ENCODE measurements at places on chromosomes 6 and 20. TPM values are rescaled to one million over a fixed set of nuclear protein-coding genes. Genes with fewer than 3 reads are reported as not detected.
A peak's percentile ranks its signal among the peaks of the same experiment; 100 is the strongest.

DNA sequence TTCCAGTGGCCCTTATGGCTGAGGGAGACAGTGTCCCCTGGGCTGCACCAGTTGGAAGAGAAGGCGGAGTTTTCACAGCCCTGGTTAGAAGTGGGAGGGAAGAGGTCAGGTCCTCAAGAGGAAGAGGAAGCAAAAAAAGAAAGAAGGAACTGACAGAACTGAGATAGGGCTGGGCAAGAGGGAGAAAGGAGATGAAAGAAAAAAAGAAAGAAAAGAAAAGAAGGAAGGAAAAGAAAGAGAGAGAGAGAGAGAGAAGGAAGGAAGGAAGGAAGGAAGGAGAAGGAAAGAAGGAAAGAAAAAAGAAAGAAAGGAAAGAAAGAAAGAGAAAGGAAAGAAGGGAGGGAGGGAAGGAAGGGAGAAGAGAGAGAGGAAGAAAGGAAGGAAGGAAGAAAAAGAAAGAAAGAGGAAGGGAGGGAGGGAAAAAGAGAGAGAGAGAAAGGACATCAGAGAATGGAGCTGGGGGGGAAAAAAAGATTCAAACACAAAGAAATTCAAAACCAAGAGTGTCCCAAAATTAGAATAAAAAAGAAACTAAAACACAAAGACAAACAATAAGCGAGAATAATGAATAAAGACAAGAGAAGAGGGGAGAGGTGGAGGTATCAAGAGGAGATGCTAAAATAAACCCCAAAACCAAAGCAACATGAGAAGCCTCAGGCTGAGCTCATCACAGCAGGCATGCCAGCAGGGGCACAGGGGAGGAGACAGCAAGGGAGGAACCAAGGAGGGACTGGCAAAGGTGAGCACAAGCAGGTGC lies 5.3 kb upstream of the FUCA2 start:
- no peaks in the 10 kb centered on the region for H3K36me3 ChIP-seq
- no peaks in the 10 kb centered on the region for H3K4me1 ChIP-seq
- no peaks in the 10 kb centered on the region for H3K27me3 ChIP-seq
- no peak overlapping the region for H3K27ac ChIP-seq
- DNase-seq: no peak
- no peak overlapping the region for H3K4me3 ChIP-seq

GRCh38 chr6:168238159-168238909 lies 81.2 kb downstream of the DACT2 start:
- no peak overlapping the region for H3K4me3 ChIP-seq
- no peak for DNase-seq
- H3K27me3 ChIP-seq: no peaks in the 10 kb centered on the region
- H3K27ac ChIP-seq: no peak overlapping the region

GRCh38 chr6:154751011-154751800 lies 18.0 kb downstream of the SCAF8 start:
- H3K27me3 ChIP-seq: no peaks in the 10 kb centered on the region
- no peak overlapping the region for H3K4me3 ChIP-seq
- H3K36me3 ChIP-seq: no peaks in the 10 kb centered on the region

DNA sequence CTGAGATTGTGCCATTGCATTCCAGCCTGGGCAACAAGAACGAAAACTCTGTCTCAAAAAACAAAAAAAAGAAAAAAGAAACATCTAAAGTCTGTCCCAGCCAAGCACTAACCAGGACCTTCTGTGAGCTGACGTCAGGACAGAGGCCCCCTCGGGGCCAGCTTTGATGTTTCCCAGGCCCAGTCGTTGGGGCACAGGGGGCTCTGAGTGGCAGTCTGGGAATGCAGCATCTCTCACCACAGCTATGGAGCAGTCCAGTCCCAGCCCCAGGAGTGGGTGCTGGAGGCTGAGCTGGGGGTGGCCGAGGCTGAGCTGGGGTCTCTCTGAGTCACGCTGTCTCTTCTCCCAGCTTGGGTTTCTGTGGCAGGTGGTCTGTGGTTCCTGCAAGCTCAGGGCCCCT lies 46.0 kb upstream of the SRF start:
- no peak overlapping the region for H3K4me3 ChIP-seq
- peaks cover 4% of the 10 kb centered on the region for H3K4me1 ChIP-seq
- peak overlapping the region; percentile 78 for H3K27ac ChIP-seq
- no peaks in the 10 kb centered on the region for H3K36me3 ChIP-seq

- DNase-seq: no peak
- peak overlapping the region; percentile 55 for H3K4me3 ChIP-seq
- no peaks in the 10 kb centered on the region for H3K36me3 ChIP-seq
- no peaks in the 10 kb centered on the region for H3K27me3 ChIP-seq
- H3K27ac ChIP-seq: peak overlapping the region; percentile 91
- H3K4me1 ChIP-seq: no peaks in the 10 kb centered on the region
These were observed 324 bp downstream of the JPH2 start for GRCh38 chr20:44186674-44187053.

The LAMP5 gene
- not detected for total RNA-seq

The ULBP1 gene
- not detected for total RNA-seq

- H3K4me3 ChIP-seq: no peak overlapping the region
- H3K4me1 ChIP-seq: no peaks in the 10 kb centered on the region
These were observed 138.8 kb downstream of the KHDRBS2 start for GRCh38 chr6:62146954-62147853.

The LRFN2 gene
- 0.34 TPM for total RNA-seq

DNA sequence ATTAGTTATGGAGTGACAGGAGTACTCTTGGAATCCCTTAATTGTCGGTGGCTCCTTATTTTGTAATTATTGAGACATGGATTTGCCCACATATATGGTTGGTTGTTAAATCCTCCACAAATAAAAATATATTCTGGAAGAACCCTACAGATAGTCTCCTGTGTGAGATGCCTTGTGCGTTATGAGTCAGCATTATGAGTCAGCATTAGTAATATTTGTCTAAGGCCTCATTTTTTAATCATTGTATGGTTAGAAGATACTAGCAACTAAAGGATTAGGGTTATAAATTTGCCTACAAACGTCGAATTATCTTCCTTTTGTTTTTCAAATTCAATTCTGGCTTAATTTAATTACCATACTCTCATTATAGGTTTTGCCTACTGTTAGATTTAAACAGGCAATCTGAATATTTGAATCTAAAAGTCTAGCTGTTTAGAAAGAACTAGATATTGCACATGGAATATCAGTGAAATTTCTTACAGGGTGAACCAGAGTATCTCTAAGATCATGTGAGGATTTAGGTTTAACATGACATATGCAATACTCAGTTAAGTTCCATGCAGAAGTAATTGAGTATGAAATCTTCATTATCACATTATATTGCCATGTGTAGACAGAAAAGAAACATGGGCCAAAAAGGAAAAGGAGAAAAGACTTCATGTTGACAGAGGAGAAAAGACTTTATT lies 5.9 kb downstream of the C6orf58 start:
- no peaks in the 10 kb centered on the region for H3K27me3 ChIP-seq
- H3K4me3 ChIP-seq: no peak overlapping the region
- no peak for DNase-seq
- H3K36me3 ChIP-seq: no peaks in the 10 kb centered on the region

The APCDD1L gene
- total RNA-seq: not detected

GRCh38 chr6:36320475-36320874 lies 16.2 kb downstream of the BNIP5 start:
- no peak for DNase-seq
- H3K36me3 ChIP-seq: no peaks in the 10 kb centered on the region
- no peak overlapping the region for H3K4me3 ChIP-seq
- H3K27ac ChIP-seq: no peak overlapping the region
- H3K27me3 ChIP-seq: no peaks in the 10 kb centered on the region

DNA sequence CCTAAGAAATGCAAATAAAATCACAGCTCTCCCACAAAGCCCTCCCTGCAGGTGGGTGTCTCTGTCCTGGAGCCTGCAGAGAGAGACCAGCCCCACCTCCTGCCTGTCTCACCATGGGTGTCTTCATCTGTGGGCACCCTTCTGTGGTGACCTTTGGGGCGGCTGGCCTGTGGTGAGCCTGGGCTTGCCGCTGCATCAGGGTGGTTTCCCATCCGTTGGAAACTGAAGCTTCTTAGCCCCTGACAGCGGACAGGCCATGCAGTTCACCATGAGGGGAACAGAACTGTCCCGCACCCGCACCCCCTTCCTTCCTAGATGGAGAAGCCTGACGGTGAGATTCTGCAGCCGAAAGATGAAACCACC lies 42.3 kb upstream of the FRMD1 start:
- DNase-seq: no peak
- no peak overlapping the region for H3K27ac ChIP-seq
- H3K4me1 ChIP-seq: no peaks in the 10 kb centered on the region
- no peaks in the 10 kb centered on the region for H3K36me3 ChIP-seq
- no peaks in the 10 kb centered on the region for H3K27me3 ChIP-seq
- H3K4me3 ChIP-seq: no peak overlapping the region

The PLCB4 gene
- 264 TPM for total RNA-seq

DNA sequence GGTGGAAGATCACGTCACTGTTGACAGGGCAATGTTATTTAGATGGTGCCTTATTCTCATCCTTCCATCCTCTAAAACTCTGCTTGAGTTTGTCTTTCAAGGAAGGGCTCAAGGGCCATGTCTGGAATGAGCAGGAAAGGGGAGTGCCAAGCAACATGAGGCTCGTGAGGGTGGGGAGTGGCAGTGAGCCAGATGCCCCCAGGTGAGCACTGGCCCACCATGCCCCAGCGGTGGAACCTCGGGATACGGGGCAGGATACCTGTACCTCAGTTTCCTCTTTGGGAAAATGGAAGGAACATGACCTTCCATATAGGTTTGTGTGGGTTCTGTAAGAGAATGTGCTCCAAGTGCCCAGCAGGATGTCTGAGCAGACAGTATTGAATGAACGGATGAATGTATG lies 337.4 kb downstream of the TAF4 start:
- H3K4me1 ChIP-seq: no peaks in the 10 kb centered on the region
- H3K4me3 ChIP-seq: no peak overlapping the region
- H3K27ac ChIP-seq: no peak overlapping the region
- no peak for DNase-seq
- no peaks in the 10 kb centered on the region for H3K27me3 ChIP-seq
- no peaks in the 10 kb centered on the region for H3K36me3 ChIP-seq

The RIMS4 gene
- 5.3 TPM for total RNA-seq

DNA sequence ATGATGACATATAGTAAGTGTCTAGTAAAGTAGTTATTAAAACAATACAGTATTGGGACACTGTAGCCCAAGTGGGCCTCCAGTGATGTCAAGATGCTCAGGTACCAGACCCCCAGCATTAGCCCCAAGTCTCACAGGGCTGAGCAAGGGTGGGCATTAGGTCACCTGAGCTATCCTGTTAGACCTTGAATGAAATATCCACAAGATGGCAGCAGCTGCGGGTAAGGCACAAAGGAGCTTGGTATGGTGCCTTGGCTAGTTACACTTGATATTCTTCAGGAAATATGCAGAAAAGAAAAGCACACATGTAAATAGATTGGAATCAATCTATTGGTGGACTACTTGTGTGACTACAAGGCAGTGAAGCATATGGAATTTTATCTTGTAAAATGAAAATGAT lies 701.8 kb upstream of the ADGRB3 start:
- no peak overlapping the region for H3K4me3 ChIP-seq
- no peaks in the 10 kb centered on the region for H3K36me3 ChIP-seq
- no peaks in the 10 kb centered on the region for H3K27me3 ChIP-seq

The DEFB132 gene
- total RNA-seq: not detected

DNA sequence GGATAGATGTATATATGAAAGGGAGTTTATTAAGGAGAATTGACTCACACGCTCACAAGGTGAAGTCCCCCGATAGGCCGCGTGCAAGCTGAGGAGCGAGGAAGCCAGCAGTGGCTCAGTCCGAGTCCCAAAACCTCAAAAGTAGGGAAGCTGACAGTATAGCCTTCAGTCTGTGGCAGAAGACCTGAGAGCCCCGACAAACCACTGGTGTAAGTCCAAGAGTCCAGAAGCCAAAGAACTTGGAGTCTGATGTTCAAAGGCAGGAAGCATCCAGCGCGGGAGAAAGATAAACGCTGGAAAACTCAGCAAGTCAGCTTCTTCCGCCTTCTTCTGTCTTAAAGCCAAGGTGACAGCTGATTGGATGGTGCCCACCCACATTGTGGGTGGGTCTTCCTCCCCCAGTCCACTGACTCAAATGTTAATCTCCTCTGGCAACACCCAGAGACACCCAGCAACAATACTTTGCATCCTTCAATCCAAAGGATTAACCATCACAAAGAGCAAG lies 102.6 kb upstream of the GJE1 start:
- no peak overlapping the region for H3K27ac ChIP-seq
- no peak for DNase-seq

GRCh38 chr6:133809406-133809805 lies 79.5 kb upstream of the TCF21 start:
- DNase-seq: no peak
- no peaks in the 10 kb centered on the region for H3K36me3 ChIP-seq
- H3K4me1 ChIP-seq: no peaks in the 10 kb centered on the region
- no peaks in the 10 kb centered on the region for H3K27me3 ChIP-seq
- H3K4me3 ChIP-seq: no peak overlapping the region
- no peak overlapping the region for H3K27ac ChIP-seq

DNA sequence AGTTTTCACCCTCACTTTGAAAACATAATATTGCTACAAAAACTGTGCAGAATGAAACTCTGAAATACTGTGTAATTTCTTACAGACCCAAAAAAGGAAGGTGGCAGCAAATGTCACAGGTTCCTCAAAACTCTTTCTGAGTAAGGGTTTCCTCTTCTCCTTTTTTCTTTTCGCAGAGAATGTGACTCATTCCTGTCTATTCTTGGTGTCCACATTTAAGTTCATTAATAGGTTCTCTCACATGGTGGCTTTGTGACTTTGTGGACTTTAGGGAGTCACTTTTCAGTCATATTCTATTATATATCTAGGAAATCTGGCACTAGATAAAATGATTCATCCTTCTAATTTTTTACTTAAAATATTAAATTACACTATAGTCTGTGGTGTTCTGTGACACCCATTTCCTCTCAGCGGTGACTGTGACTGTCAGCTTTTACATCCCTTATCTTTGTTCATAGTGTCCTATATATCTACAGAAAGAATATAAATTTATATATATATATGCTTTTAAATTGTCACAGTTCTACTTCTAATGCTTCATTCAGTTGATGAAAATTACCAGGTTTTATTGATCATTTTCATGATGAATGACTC lies 126.8 kb upstream of the HCRTR2 start:
- no peak overlapping the region for H3K4me3 ChIP-seq
- H3K4me1 ChIP-seq: no peaks in the 10 kb centered on the region
- H3K36me3 ChIP-seq: no peaks in the 10 kb centered on the region

The KLHDC3 gene
- 67.9 TPM for total RNA-seq

GRCh38 chr6:110703010-110703905 lies 112.0 kb downstream of the CDK19 start:
- H3K27ac ChIP-seq: no peak overlapping the region
- H3K27me3 ChIP-seq: no peaks in the 10 kb centered on the region
- H3K36me3 ChIP-seq: no peaks in the 10 kb centered on the region

DNA sequence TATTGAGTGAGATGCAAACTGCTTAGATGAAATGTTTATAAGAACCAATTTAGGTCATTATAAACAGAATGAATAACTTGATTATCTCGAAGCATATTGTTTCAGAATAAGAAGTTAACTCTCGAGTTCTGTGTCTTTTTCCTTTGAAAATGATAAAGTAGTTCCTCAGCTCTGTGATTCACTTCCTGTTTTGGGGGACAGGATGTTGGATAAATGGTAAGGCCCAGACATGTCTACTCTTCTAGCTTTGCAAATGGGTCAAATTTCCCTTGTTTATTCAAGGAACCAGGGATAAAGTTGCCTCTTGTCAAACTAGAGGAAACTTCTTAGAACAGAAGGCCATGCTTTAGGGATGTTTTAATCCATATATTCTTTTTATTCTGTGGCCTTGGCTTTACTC lies 246.9 kb downstream of the SOX4 start:
- H3K27me3 ChIP-seq: no peaks in the 10 kb centered on the region
- no peak overlapping the region for H3K4me3 ChIP-seq
- H3K4me1 ChIP-seq: no peaks in the 10 kb centered on the region
- no peak overlapping the region for H3K27ac ChIP-seq
- no peak for DNase-seq
- no peaks in the 10 kb centered on the region for H3K36me3 ChIP-seq

GRCh38 chr6:33983109-33983716 lies 162.7 kb downstream of the GRM4 start:
- H3K27ac ChIP-seq: no peak overlapping the region
- peak; percentile 24 for DNase-seq
- H3K4me1 ChIP-seq: no peaks in the 10 kb centered on the region
- no peaks in the 10 kb centered on the region for H3K27me3 ChIP-seq

Measured in uterus (tissue), 4 donors.